ENCODE measurements at places on chromosomes 6 and 20.

GRCh38 chr6:54787825-54788224 lies 58.7 kb upstream of the FAM83B start:
- DNase-seq: no peak

DNA sequence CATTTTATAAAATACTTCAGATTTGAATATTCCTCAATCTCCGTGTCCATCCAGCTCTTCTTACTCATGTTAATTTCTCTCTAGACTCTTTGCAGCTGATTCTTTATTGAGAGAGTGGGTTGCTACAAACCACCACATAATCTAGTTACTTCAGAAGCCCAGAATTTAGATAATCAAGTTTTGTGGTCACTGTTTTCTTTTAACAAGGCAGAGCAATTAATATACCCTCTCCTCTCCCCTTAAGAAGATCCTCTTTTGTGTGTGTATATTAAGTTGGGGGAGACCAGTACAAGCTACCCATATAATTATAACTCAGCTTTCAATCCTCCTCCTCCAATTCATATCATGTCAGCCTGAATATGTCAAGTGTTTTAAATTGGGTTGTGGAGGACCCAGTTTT lies 95.1 kb downstream of the IRAK1BP1 start:
- no peak for DNase-seq

GRCh38 chr20:50450881-50451752 lies 59.1 kb upstream of the PTPN1 start:
- DNase-seq: no peak

GRCh38 chr6:47360388-47360787 lies 50.7 kb upstream of the TNFRSF21 start:
- DNase-seq: no peak

DNA sequence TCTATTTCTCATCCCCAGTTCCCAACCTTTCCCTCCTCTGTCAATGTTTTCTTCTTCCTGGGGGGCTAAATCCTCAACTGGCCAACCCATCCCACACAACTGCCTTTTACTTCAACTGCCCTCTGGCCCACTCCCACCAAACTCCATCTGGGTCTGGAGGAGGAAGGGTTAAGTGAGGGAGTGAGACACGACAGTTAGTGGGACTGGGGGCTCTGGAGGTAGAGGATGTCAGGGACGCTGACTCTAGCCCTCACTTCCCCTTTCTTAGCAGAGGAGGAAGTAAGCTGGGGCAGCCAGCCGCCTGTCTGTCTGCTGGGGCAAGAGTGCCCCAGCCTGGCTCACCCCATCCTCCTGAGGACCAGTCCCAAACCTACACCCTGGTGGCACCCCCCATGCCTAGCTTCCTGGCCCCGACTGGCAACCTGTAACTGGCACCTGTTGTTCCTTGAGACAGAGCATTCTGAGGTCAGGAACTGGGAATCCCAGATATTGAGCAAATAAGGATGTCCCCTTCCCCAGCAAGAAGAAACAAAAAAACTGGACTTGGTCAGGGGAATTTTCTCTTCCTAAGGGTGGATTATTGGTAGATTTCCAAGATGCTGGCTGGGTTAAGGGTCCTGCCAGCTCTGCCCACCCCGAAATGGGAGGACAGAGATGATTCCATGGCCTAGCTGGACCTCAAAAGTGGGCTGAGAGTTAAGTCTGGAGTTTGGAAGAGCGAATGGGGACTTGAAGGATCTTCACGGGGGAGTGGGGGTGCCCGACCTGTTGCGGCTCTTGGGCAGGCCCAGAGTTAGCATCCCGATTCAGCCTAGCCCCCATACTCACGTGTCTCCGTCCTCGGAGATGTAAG lies 971 bp downstream of the NFKBIE start:
- DNase-seq: no peak

GRCh38 chr6:14618759-14619418 lies 501.3 kb downstream of the CD83 start:
- DNase-seq: no peak

DNA sequence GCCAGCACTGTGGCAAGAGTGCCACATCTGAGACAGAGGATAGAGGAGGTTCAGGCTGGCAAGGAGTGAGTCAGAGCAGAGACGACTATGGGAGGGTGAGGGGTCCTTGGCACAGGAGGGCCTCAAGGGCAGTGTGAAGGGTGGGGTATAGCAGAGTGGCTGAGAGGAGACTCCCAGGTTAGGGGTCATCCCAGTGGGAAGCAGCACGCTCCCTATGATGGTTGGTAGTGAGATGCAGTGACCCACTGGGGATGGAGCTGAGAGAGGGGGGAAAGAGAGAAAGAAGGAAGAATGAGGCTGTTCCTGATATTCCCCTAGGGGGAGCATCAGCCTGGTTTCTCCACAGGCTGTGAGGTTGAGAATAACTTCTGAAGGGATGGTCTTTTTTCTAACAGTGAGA lies 97.3 kb downstream of the INSM1 start:
- DNase-seq: peak; percentile 54

DNA sequence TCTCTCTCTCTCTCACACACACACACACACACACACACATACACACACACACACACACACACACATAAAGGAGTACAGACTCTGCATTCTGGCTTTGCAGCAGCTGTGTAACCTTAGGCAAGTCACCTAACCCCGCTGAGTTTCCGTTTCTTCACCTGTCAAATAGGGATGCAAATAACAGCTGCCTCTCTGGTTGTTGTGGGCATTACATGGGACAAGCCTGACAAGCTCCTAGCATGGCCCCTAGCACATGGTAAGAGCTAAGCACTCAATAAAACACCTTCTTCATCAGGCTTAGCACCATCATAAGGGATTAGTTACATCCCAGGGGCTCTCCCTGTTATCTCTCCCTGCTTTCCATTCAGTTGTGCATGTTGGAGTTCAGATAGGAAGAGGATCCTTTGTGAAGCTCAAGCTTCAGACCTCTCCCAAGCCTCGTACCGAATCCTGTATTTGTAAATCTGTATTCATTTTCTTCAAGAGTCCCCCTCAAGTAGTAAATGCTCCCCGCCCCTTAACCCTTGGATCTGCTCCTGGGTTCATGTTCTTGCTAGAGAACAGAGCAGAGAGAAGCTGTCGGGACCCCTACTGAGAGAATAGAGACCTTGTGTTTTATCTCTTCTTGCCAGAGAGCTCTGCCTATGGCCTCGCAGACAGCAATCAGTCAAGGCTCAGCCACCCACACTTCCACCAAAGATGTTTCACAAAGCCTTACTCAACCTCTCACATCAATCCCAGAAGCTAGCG lies 2.2 kb downstream of the SLC13A3 start:
- DNase-seq: peak; percentile 67

DNA sequence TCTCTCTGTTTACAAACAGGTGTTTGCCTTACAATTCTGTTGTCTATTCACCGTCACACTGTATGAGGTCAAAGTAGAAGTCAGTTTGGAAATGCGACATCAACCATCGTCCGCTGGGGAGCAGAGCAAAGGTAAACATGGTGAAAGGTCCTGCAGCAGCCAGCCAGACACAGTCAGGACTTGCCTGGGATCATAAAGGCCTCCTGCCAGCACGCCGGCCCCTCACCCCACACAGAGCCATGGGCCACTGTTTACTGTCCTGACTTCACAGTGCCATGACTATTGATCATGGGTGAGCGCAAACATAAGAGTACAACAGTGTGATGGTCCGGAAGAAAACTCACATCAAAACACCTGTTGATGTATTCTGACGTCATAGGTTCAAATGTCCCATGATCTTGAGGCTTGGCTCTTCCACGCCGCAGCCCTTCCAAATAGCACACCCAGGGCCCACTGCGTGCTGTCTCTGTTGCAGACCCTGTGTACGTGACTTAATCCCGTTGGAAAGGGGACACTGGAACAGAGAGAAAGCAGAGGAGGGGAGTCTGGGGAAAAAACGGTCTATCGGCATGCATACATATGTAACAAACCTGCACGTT lies 16.9 kb upstream of the PPP1R3G start:
- DNase-seq: peak; percentile 91

GRCh38 chr20:25508083-25508770 lies 77.1 kb downstream of the NINL start:
- DNase-seq: peak; percentile 56

DNA sequence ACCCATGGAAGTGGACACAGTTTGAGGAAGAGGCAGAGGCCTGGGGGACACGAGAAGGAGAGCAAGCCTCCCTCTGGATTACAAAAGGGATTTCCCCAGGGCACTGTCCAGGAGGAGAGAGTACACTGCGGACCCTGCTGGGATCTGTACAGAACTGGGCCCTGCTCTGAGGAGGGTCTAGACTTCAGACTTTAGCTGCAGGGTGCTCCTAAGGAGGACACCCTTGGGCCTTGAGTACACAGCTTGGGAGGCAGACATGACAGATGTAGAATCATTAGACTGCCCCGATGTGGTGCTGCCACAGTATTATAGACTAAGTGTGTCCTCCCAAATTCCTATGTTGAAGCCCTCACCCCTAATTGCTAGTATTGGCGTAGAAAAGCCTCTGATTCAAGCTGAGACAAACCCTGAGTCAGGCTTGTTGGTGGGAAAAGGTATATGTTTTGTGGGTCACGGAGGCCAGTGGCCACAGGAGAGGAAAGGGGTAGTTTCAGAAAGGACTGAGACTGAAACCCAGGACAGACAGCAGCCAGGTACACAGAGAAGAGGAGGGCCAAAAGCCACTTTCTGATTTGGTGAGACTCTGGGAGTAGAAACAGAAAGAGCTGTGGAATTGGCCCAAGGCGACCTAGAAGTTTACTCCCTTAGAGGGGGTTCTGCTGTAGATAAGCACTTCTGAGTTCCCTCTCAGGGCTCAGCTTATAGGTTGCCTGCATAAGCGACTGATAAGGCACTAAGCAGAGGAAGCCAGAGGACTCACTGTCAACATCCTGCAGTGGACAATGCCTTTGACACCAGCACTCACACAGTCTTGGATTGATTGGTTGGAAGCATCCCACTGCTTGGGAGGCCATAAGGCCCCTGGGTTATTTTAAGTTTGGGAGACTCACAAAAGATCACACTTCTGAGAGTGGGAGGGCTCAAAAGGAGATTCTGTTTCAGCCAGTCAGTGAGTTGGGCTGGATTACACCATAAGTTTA lies 16.5 kb upstream of the SH3BGRL2 start:
- DNase-seq: no peak

GRCh38 chr6:155962276-155962675 lies 506.6 kb upstream of the NOX3 start:
- DNase-seq: no peak

DNA sequence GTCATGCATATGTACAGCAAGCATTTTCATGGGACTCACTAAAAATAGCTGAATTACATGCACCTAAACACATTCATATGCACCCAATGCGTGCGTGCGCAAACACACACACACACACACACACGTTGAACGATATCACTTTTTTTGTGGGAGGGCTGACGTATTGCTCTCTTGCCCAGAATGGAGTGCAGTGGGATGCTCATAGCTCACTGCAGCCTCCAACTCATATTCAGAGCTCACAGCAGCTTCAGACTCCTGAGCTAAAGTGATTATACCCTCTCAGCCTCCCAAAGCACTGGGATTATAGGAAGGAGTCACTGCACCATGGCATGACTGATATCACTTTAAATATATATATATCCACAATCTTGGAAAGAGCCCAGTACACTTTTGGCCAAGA lies 620.4 kb upstream of the MANEA start:
- DNase-seq: no peak

DNA sequence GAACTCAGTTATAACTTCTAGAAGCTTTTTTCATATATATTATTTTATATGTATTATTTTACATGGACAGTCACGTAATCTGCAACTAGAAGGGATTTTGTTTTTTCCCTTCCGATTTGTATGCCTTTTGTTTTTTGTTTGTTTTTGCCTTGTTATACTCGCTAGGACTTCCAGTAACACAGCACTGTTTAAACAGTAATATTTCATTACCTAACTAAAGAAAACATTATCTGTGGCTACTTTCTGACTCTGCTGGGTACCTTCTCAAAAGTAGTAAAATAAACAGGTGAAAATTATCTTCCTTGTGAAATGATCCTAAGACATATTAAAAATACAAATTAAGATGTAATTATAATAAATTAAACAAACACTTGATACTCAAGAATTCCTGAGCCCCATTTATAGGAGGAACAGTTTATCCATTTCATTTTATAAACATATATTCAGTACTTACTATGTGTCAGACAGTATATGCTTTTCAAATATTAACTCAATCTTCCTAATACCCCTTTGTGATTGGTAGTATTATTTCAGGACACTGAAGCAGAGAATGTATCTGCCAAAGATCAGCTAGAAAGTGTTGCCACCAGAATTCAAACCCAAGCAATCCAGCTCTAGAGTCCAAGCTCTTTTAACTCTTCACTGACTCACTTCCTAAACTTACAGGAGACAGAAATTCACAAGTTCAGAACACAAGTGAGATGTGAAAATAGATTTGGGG lies 65.3 kb downstream of the MAP3K5 start:
- DNase-seq: peak; percentile 44

DNA sequence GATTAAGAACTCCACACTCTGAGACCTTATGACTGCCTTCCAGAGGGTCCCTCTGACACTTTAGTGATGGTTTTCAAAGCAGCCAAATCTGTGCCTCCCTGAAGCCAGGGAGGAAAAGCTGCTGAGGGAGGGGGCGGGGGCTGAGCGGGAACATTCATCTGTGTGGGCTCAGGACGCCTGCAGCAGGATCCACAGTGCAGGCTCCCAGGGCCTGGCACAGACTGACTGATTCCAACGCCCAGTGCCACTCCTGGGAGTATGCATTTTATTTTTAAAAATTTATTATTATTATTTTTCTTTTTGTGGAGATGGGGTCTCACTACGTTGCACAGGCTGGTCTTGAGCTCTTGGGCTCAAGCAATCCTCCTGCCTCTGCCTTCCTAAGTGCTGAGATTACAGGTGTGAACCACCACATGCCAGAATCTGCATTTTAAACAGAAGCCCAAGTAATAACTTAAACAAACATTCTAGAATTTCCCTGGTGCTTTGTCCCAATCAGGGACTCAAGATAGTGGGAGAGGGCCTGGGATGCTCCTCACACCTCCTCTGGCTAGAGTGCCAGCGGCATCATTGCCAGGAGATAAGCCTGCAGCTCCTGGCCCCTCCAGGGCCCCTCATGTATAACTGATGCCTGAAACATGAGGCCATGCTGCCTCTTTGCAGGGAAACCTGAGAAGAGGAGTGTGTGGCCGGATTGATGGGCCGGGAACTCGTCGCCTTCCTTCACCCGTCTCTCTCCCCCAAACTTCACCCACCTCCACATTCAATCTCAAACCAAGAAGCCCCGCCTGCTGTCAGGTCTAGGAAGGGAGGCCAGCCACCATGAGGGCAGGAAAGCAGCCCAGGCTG lies 438 bp upstream of the TMC2 start:
- DNase-seq: no peak

- DNase-seq: no peak
These were observed 14.2 kb downstream of the SEC63 start for GRCh38 chr6:107943626-107944439.
